ENCODE measurements at places on chromosomes 16 and 17. TPM values are rescaled to one million over a fixed set of nuclear protein-coding genes. Genes with fewer than 3 reads are reported as not detected.
A peak's percentile ranks its signal among the peaks of the same experiment; 100 is the strongest.

DNA sequence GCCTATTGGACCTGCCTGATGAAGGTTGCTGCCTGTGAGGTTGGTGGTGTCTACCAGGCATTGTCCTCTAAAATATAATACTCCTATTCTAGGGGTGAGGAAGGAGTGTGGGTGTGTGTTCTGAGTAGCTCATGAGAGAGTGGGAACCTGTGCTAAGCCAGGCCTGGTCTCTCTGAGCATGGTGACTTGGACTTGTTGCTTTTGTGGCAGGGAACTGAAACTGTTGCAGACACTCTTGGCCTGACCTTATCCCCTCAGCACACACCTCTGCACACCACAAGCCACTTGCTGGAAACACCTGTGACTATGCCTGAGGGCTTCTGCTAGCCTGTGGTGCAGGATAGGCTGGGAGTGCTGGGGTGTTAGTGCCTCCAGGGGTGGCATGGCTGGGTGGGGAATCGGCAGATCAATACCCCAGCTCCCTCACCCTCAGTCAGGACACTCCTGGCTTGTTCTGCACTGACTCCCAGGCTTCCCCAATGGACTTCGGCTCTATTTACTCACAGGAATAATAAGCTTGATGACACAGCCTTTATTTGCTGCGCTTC is 29.9 kb downstream of the PLCG2 start:
- no peak for DNase-seq
- no peaks in the 10 kb centered on the region for H3K4me1 ChIP-seq
- H3K27me3 ChIP-seq, result no peaks in the 10 kb centered on the region
- H3K4me3 ChIP-seq, result no peak overlapping the region
- no peak overlapping the region for H3K27ac ChIP-seq

- DNase-seq, result no peak
- H3K36me3 ChIP-seq, result no peaks in the 10 kb centered on the region
- H3K4me1 ChIP-seq, result no peaks in the 10 kb centered on the region
- no peak overlapping the region for H3K4me3 ChIP-seq
Measured at GRCh38 chr17:62724398-62725146, 83.5 kb downstream of the MARCHF10 start.

DNA sequence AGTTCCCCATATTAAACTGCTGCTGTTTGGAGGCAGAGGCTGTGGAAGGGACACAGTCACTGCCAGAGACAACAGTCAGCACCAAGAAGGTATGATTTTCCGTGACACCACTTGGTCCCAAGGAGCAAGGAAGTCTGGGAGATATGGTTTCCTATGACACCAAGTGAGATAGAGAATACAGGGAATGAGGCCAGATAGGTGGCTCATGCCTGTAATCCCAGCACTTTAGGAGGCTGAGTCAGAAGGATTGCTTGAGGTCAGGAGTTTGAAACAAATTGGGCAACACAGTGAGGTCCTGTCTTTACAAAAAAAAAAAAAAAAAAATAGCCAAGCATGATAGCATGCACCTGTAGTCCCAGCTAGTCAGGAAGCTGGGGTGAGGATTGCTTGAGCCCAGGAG is 90.8 kb downstream of the ABCC12 start:
- no peak overlapping the region for H3K27ac ChIP-seq
- no peaks in the 10 kb centered on the region for H3K36me3 ChIP-seq
- no peaks in the 10 kb centered on the region for H3K4me1 ChIP-seq
- no peaks in the 10 kb centered on the region for H3K27me3 ChIP-seq

CHD9NB gene
- total RNA-seq, result 1.9 TPM

GRCh38 chr16:8740775-8741355 is 56.6 kb downstream of the TMEM186 start:
- DNase-seq, result no peak
- H3K36me3 ChIP-seq, result no peaks in the 10 kb centered on the region
- H3K4me1 ChIP-seq, result peaks cover 14% of the 10 kb centered on the region
- peak overlapping the region; percentile 24 for H3K27ac ChIP-seq
- no peaks in the 10 kb centered on the region for H3K27me3 ChIP-seq
- H3K4me3 ChIP-seq, result no peak overlapping the region

DNA sequence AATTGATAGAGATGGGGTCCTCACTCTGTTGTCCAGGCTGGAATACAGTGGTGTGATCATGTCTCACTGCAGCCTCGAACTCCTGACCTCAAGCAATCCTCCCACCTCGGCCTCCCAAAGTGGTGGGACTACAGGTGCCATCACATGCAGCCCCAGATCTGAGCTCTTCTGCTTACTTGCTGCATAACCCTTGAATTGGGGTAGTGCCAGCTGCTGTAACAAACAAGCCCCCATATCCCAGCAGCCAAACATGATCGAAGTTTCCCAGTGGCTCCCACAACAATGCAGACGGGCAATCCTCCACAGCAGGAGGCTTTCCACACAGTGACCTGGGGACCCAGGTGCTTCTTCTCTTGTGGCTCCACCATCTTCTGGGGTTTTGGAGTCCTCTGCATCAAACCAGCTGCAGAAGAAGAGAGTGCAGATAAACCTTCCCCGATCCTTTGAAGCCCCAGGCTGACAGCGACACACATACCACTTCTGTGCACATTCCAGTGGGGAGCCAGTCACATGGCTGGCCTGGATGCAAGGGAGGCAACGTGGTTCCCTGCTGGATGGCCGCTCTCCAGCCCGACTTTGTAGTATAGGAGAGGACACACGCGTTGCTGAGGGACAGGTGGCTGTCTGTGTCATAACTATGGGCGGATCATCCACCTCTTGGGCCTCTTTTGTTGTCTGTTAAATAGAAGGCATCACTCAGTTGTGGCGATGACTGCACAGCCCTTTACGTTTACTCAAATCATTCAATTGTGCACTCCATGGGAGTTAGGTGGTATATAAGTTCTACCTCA is 16.7 kb downstream of the SBK1 start:
- no peak overlapping the region for H3K27ac ChIP-seq
- no peaks in the 10 kb centered on the region for H3K36me3 ChIP-seq
- no peak overlapping the region for H3K4me3 ChIP-seq
- no peak for DNase-seq

ZDHHC1 gene
- 9.7 TPM for total RNA-seq

- no peak for DNase-seq
- peaks cover 6% of the 10 kb centered on the region for H3K4me1 ChIP-seq
- no peak overlapping the region for H3K4me3 ChIP-seq
Measured at GRCh38 chr17:57082441-57082840, 2.6 kb upstream of the AKAP1 start.

DNA sequence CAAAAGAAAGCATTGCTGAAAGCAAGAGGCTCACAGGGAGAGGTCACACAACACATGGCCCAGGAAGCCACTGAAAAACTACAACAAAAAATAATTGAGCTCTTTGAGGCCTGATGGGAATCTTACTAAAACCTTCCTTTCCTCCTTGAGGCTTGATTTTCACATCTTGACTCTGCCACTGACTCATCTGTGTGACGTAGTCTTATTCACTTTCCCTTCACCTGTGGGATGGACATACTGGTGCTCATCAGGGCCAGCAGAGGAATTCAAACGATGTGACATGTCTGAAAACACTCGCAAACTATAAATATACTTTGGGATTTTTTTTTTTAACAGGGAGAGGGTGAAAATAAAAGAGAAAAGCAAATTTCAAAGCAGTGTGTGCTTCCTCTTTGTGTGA is 78.3 kb upstream of the ASIC2 start:
- H3K36me3 ChIP-seq, result no peaks in the 10 kb centered on the region
- H3K4me1 ChIP-seq, result no peaks in the 10 kb centered on the region
- H3K27ac ChIP-seq, result no peak overlapping the region
- H3K27me3 ChIP-seq, result no peaks in the 10 kb centered on the region
- H3K4me3 ChIP-seq, result no peak overlapping the region

GRCh38 chr17:44323359-44324091 is 1.1 kb downstream of the SLC25A39 start:
- no peak for DNase-seq
- peak overlapping the region; percentile 99 for H3K4me3 ChIP-seq
- peaks cover 24% of the 10 kb centered on the region for H3K36me3 ChIP-seq
- H3K4me1 ChIP-seq, result peaks cover 8% of the 10 kb centered on the region
- H3K27me3 ChIP-seq, result no peaks in the 10 kb centered on the region

GRCh38 chr16:82753821-82754220 is 127.1 kb downstream of the CDH13 start:
- H3K4me1 ChIP-seq, result no peaks in the 10 kb centered on the region
- DNase-seq, result no peak
- no peaks in the 10 kb centered on the region for H3K27me3 ChIP-seq
- no peaks in the 10 kb centered on the region for H3K36me3 ChIP-seq

DNA sequence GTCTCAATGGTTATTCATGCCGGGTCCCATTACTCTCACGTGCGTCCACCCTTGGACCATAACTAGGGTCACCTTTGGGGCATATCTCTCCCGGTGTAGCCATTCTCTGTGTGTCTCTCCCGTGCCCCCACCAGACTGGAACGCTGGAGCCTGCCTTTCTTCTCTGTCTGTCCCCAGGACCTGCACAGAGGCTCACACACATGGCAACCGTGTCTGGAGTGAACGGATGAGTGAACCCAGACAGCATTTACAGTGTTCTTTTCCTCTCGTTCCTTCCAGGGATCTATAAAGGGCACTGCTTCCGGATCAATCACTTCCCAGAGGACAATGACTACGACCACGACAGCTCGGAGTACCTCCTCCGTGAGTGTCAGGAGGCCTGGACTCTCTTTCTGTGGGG is 26.4 kb upstream of the CACNG1 start:
- H3K4me3 ChIP-seq, result no peak overlapping the region
- DNase-seq, result no peak
- no peak overlapping the region for H3K27ac ChIP-seq
- H3K4me1 ChIP-seq, result no peaks in the 10 kb centered on the region
- no peaks in the 10 kb centered on the region for H3K27me3 ChIP-seq

MYCBPAP gene
- total RNA-seq, result 1.0 TPM

DNA sequence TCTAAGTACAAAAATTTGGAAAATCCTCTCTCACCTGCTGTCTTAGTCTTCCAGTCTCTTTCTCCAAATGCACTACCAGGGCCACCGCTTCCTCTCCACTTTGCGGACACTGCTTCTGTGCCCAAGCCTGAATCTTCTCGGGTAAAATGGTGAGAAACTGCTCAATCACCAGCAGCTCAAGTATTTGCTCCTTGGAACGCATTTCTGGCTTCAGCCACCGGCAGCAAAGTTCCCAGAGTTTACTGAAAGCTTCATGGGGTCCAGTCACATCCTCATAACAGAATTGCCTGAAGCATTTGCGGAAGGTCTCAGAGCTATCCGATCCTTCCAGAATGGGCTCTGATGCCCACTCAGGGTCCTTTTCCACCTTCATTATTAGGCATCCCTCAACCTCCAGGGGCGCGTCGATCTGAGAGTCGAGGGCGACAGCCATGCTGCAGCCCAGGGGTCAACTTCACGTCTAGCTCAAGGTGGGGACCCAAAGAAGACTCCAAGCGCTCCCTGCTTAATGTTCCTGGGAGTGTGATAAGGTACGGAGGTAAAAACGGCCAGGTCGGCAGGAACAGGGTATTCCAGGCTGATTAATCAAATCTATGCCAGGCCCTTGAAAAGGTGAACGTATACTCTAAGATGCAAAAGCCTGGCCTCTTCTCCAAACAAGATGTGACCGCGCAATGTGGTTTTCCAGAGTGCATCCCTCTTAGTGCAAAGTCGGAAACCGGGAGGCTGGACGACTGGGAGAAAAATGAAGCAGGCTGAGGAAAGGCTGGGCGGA is 763 bp downstream of the ZKSCAN2 start:
- H3K27me3 ChIP-seq, result no peaks in the 10 kb centered on the region
- peak overlapping the region; percentile 80 for H3K4me3 ChIP-seq
- DNase-seq, result peak; percentile 25
- H3K27ac ChIP-seq, result peak overlapping the region; percentile 98

GRCh38 chr17:82655038-82655479 is 6.8 kb upstream of the WDR45B start:
- H3K4me3 ChIP-seq, result no peak overlapping the region
- H3K4me1 ChIP-seq, result no peaks in the 10 kb centered on the region
- peak; percentile 14 for DNase-seq
- no peak overlapping the region for H3K27ac ChIP-seq

- no peak overlapping the region for H3K4me3 ChIP-seq
- no peak overlapping the region for H3K27ac ChIP-seq
- no peak for DNase-seq
- H3K36me3 ChIP-seq, result no peaks in the 10 kb centered on the region
- H3K4me1 ChIP-seq, result no peaks in the 10 kb centered on the region
- H3K27me3 ChIP-seq, result no peaks in the 10 kb centered on the region
Measured at GRCh38 chr16:66596986-66597848, 7.3 kb upstream of the CMTM3 start.

DNA sequence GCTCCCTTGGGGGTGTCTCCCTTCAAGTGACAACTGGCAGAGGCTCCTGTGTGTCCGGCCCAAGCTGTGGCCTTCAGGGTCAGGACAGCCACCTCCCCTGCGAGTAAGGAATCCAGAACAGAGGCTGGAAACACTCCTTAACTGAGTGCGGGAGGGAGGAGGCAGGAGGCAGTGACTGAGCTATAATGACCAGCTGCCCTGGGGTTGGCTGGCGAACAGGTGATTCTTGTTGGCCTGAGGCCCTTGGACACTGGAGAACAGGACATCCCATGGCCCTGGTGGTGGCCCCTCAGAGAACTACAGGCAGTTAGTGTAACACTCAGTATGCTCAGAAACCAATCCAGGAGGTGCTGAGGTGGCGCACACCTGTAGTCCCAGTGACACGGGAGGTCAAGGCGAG is 9.4 kb upstream of the SNAI3 start:
- H3K27me3 ChIP-seq, result no peaks in the 10 kb centered on the region
- no peaks in the 10 kb centered on the region for H3K36me3 ChIP-seq
- no peak overlapping the region for H3K27ac ChIP-seq
- no peak for DNase-seq
- H3K4me3 ChIP-seq, result no peak overlapping the region

GRCh38 chr17:1735834-1736347 is 6.8 kb upstream of the SERPINF2 start:
- no peak for DNase-seq
- H3K4me1 ChIP-seq, result no peaks in the 10 kb centered on the region
- H3K27me3 ChIP-seq, result no peaks in the 10 kb centered on the region
- no peak overlapping the region for H3K27ac ChIP-seq
- H3K36me3 ChIP-seq, result no peaks in the 10 kb centered on the region

DNA sequence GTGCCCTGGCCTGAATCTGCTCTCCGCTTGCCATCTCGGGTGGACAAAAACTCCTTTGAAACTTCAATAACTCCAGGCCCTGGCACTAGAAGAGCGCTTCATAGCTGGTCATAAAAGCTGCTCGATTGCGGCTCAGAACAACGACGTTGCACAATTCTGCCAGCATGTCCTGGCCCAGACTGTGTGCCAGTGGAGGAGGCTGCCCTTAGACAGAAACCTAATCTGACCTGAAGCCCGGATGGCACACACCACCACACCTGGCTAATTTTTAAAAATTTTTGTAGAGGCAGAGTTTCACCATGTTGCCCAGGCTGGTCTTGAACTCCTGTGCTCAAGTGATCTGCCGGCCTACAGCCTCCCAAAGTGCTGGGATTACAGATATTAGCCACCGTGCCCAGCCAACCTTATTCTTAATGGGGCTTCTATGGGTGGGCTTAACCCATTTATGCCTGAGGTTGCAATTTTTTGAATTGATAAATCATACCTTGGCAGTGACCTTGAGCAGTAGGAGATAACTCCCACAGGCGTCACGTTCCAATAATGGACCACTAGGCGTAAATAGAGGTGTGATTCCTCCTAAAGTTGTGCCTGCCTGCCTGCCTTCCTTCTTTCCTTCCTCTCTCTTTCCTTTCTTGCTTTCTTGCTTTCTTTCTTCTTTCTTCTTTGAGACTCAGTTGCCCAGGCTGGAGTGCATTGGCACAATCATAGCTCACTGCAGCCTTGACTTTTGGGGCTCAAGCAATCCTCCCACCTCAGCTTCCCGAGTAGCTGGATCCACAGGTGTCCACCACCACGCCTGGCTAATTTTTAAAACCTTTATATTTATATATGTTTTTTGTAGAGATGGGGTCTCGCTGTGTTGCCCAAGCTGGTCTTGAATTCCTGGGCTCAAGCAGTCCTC is 1.1 kb upstream of the PPL start:
- no peaks in the 10 kb centered on the region for H3K27me3 ChIP-seq
- no peaks in the 10 kb centered on the region for H3K36me3 ChIP-seq
- peak overlapping the region; percentile 89 for H3K27ac ChIP-seq
- H3K4me3 ChIP-seq, result no peak overlapping the region
